ENCODE measurements at places on chromosomes 16 and 17.
A peak's percentile ranks its signal among the peaks of the same experiment; 100 is the strongest.

GRCh38 chr17:55448681-55449080 lies 27.0 kb upstream of the MMD start:
- DNase-seq = no peak

DNA sequence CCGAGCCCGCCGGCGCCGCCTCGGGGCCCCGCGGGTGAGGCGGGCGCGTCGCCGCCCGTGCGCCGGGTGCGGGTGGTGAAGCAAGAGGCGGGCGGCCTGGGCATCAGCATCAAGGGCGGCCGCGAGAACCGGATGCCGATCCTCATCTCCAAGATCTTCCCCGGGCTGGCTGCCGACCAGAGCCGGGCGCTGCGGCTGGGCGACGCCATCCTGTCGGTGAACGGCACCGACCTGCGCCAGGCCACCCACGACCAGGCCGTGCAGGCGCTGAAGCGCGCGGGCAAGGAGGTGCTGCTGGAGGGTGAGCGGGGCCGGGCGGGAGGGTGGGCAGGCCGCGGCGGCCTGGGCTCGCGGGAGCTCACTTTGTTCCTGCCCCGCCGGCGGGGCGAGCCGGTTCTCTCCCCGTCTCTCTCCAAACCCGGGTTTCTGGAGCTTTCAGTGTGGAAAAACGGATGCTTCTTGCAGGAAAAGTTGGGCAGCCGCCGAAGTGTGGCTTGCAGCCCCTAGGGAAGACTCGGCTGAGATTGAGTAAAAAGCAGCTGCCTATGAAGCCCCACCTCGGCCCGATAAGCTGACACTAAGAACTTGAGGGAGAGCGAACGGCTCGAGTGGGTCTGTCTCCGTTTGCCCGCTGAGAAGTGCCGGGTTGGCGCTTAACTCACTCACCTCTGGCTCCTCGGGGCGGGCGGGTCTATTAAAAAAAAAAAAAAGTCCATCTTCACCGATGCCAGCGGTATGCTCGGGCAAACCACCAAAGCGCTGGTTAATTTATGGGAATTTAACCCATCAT lies 677 bp downstream of the SNTB2 start:
- no peak for DNase-seq

GRCh38 chr17:56230660-56231059 lies 77.4 kb downstream of the ANKFN1 start:
- DNase-seq = no peak

DNA sequence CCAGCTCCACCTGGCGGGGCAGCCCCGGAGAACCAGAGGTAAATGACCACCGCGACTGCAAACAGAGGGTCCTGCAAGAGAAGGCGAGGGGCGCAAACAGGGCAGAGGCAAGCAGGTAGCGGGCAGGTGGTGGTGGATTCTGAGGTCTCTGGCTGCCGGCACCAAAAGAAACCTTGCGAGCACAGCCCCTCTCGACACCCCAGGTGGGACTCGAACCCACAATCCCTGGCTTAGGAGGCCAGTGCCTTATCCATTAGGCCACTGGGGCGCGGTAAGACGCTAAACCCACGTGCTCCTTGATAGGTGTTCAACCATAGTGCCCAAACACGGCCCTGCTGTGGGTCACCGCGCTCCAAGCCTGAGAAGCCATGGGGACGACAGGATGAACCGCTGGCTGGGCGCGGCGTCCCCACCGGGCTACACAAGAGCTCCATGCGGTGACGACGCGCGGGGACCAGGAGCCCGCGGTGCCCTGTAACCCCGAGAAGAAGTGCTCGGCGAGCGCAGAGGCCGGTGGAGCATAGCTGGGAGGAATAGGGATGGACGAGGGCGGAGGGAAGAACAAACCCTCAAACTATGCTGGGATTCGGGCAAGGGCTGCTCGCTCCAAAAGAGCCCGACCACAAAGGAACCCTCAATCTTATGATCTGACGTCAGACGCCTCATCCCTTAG lies 12.4 kb downstream of the ATP5PD start:
- DNase-seq = peak; percentile 92

- DNase-seq = no peak
Measured at GRCh38 chr16:87380403-87380802, 3.2 kb downstream of the FBXO31 start.

- peak; percentile 52 for DNase-seq
Measured at GRCh38 chr17:55527540-55528118, 16.4 kb upstream of the SMIM36 start.

DNA sequence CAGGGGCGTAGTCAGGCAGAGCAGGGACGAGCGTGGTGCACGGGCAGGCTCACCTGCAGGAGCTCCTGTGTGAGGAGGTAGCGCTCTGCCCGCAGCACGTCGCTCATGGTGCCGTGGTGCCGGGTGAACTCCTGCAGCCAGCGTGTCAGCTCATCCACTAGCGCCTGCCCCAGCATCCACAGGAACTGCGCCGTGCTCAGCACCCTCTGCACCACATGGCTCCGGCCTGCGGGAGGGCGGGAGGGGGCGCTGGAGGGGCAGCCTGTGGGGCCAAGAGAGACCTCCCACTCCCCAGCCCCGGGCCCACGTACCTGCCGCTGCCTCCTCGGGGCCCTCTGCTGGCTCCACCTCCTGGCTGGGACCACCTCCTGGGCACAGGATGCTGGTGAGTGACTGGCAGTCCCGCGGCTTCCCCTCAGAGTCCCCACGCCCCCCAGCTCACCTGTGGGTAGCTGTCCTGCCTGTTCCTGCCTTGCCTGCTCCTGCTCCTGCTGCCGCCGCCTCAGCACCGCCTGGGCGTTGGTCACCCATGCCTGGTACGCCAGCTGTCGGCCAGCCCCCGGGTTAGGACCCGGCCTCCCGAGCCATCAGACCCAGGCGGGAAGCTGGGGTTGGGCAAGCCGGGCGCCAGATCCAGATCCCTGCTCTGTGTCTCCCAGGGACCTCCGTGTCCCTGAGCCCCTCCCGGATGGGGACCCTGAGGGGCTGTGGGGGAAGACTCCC lies 16.6 kb downstream of the CTU2 start:
- no peak for DNase-seq

GRCh38 chr16:5072334-5073278 lies 963 bp downstream of the ALG1 start:
- DNase-seq = no peak

GRCh38 chr16:89269805-89270665 lies 52.5 kb downstream of the ZNF778 start:
- DNase-seq = no peak

DNA sequence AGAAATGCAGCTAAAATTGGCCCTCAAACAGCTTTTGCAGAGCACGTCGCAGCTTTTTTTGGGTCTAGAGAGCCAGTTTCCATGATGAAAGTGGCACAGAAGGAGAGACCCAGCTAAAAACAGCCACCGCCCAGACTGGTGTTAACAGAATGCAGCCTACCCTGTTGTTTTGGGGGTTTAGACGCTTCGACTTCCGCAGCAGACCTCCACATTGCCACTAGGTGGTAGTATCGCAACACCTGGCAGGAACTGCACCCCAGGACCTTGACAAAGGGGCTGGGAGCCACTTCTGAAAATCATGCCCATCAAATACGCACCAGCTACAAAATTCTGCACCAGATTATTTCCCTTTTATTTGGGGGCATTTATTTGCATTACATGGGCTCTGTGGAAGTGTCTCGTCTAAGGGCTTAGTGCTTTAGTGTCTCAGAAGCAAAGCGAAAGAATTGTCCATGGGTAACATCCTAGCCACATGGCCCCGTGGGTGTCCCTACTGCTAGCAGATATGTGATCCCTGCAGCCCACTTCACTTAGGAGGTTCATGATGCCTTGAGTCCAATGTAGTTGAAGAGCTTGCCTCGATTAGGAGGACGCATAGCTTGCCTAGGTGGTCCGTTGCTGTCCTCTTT lies 167.1 kb downstream of the HAPSTR1 start:
- peak; percentile 33 for DNase-seq

GRCh38 chr17:65754630-65755029 lies 193.2 kb upstream of the AXIN2 start:
- DNase-seq = no peak

DNA sequence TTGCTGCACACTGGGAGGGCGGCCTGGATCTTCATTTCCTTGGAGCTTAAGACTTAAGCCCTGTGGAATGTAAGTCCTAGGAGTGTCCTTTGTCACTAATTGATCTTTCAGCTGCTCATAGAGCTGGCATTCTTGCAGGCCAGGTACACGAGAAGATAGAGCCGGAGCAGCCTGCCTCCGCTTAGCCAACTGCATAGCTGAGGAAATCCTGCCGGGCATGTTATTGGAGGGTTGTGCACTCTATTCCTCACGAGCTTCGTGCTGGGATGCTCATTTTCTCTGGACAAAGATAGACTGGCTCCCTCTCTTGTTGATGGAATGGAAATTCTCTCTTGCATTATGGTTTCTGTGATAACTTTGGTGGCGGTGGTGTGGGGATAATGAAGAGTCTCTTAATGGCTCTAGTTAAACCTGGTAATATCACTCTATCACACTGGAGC lies 76.9 kb downstream of the RPA1 start:
- DNase-seq = no peak

GRCh38 chr16:56643080-56643778 lies 4.8 kb downstream of the MT1A start:
- peak; percentile 67 for DNase-seq

- DNase-seq = no peak
Measured at GRCh38 chr17:57957120-57957850, 2.1 kb upstream of the CUEDC1 start.

DNA sequence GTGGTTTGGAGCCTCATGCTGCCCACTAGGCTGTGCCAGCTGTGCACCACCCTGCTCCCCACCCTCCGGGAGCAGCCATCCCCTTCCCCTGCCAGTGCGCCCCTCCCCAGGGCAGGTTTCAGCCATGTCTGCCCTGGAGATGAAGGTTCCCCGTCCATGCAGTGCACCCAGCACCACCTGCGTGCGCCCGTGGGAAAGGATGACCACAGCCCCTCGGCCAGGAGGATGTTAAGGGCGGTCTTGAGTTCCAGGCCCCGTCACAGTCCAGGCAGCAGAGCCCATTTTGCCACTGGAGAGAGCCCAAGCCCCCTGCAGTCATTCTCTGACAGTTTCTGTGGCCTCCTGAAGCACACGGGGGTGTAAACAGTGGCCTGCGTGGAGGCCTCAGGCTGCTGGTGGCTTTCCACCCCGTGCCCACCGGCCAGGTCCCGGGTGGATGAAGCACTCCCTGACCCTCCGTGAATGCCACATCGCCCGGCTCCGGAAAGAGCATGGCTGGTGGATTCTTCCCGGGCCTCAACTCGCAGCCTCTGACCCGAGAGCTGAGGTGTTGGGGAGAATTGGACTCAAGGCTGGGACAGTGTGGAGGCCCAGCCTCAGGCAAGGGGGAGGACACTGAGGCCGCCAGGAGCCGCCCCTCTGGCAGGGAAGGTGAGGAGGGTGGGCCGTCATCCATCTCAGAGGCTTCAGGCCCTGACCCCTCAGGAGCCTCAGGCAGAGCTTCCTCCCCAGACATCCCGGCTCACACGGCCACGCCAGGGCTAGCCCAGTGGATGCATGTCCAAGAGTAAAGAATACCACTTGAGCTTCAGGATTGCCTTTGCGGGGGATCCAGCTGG lies 69.7 kb upstream of the CHMP6 start:
- no peak for DNase-seq

DNA sequence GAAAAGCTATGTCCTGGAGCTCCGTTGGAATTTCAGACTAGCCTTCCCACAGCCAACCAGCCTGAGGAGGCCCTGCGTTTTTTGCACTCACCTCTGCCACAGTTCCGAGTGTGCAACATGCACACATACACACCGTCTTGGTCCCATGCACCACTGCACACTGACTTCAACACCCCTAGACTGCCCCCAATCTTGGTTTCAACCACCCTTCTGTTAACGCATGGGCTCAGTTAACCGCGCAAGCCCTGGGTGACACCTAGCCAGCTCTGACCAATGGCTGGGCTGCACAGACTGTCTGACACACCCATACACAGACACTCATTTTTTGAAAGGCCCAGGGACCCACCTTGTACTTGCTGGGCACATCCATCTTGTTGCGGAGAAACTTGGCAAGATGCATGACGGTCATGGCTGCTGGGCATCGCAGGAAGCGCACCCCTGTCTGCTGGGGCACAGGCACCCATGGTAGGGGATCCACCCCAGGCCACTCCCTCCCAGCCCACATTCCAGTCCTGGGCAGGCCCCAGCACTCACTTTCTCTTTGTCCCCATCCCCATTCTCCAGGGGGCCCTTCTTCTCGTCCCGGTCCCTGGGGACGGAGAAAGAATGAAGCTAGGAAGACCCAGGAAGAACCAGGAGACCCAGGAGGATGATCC lies 8.0 kb downstream of the CISD3 start:
- no peak for DNase-seq

DNA sequence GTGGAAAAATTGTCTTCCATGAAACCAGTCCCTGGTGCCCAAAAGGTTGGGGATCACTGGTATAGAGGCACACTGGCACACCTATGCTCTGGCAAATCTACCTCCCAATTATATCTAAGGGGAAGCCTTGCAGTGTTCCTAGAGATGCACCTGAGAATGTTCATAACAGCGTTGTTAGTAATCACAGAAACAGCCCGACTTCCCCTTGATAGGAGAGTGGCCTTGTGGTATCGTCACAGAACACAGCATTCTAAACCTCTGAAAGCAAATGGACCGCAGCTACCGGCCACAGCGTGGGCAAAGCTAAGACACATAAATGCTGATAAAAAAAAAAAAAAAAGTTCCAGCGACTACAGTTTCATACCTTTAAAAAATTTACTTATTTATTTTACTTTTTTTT lies 39.1 kb upstream of the ADGRG1 start:
- no peak for DNase-seq

GRCh38 chr16:69509125-69509524 lies 56.6 kb upstream of the NFAT5 start:
- DNase-seq = no peak

- no peak for DNase-seq
Measured at GRCh38 chr16:10539793-10540192, 40.6 kb downstream of the EMP2 start.

- DNase-seq = peak; percentile 88
Measured at GRCh38 chr17:41965694-41966462, 717 bp upstream of the CNP start.

DNA sequence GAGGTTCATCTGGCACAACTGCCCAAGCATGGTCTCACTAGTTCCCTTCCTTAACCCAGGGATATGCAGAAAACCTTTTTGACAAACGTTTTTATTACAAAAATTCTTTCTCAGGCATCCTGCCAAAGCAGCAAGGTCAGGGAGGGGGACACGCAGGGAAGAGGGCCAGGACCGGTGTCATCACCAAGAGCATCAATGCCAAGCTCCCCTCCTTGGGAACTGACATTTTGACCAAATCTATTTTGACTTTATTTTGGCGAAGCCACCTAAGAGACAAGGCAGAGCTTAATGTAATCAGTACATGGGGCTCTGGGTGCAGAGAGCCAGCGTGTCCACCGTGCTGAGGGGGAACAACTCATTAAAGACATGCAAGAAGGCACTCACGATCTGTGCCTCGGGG lies 265.2 kb downstream of the CBLN1 start:
- DNase-seq = no peak

Measured in DMS153 (cell line).